Peyer's patch (tissue), 4 donors: ENCODE measurements at places on chromosomes 12 and 14. TPM values are rescaled to one million over a fixed set of nuclear protein-coding genes. Genes with fewer than 3 reads are reported as not detected.

Gene ZNF891
- total RNA-seq: 3.3 TPM

Gene LRFN5
- not detected for total RNA-seq

Gene WNT5B
- 9.1 TPM for total RNA-seq

Gene SERPINA9
- total RNA-seq: not detected

Gene PROX2
- not detected for total RNA-seq

Gene LHX5
- not detected for total RNA-seq

Gene RASSF9
- total RNA-seq: 0.83 TPM

Gene TBK1
- total RNA-seq: 38.0 TPM

GRCh38 chr12:1530592-1531152 lies 63.7 kb downstream of the FBXL14 start:
- H3K4me1 ChIP-seq: no peaks in the 10 kb centered on the region
- H3K27me3 ChIP-seq: no peaks in the 10 kb centered on the region
- H3K27ac ChIP-seq: no peak overlapping the region
- no peaks in the 10 kb centered on the region for H3K36me3 ChIP-seq
- H3K4me3 ChIP-seq: peak overlapping the region; percentile 63

DNA sequence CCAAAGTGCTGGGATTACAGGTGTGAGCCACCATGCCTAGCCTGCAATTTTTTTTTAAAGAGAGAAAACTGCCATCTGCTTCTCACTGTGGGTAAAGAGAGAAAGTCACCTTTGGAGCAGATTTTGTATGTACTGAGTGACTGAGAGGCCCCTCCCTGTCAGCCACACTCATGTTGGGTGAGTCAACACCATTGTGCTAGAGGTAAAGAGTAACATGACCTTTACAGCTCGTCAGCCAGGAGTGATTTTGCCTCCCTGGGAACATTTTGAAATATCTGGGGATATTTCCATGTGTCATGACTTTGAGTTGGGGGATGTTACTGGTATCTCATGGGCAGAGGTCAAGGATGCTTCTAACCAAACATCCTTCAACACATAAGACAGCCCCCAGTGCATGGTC lies 115.2 kb downstream of the KSR2 start:
- no peak overlapping the region for H3K27ac ChIP-seq
- DNase-seq: no peak
- H3K27me3 ChIP-seq: no peaks in the 10 kb centered on the region
- no peaks in the 10 kb centered on the region for H3K36me3 ChIP-seq
- H3K4me1 ChIP-seq: no peaks in the 10 kb centered on the region

DNA sequence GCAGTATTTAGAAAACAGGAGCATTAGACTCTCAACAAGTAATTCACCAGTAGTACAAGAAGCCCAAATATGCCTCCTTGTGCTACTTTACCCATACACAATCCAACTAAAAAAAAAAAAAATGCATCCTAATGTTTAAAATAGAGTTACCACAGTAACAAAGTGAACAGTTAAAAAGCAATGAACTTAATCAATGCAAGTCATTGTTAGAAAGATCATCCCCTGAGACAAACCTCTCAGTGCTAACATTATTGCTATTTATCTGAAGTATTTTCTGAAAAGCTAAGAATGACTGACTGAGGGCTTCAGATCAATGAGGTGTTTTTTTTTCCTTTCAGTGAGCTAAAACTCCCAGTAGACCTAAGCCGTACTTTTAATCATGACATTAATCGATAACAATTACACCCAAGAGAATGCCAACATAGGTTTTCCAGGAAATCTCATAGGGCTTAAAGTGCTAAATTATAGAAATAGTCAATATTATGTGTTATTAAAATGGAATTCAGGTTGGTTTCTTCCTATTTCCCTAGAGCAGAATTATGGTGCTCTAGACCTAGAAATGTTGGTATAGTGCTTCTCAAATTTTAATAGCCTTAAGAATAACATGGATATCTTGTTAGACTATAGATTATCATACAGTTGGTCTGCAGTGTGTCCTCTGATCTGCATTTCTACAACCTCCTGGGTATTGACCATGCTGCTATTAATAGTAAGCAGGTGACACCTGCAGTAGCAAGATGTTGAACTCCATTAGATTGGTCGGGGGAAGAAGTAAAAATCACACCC lies 123.0 kb downstream of the PRKD1 start:
- DNase-seq: no peak
- no peaks in the 10 kb centered on the region for H3K27me3 ChIP-seq
- H3K4me3 ChIP-seq: no peak overlapping the region

- H3K27ac ChIP-seq: peak overlapping the region; percentile 80
- H3K4me1 ChIP-seq: no peaks in the 10 kb centered on the region
- no peaks in the 10 kb centered on the region for H3K36me3 ChIP-seq
These were observed 29.3 kb downstream of the SLC7A8 start for GRCh38 chr14:23153851-23154796.

DNA sequence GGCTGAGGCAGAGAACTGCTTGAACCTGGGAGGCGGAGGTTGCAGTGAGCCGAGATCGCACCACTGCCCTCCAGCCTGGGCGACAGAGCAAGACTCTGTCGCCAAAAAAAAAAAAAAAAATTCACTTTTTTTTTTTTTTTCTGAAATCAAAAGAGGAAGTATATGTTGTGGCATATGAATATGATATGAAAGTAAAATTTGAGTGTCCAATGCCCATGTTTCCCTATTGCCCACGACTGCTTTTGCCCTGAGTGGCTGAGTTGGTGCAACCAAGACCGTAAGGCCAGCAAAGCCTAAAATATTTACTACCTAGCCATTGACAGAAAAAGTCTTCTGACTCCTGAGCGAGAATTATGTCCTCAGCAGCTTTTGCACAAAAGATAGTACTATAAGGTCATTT lies 101.7 kb upstream of the PARP11 start:
- peak overlapping the region; percentile 31 for H3K27ac ChIP-seq
- no peaks in the 10 kb centered on the region for H3K27me3 ChIP-seq
- DNase-seq: no peak

GRCh38 chr14:52871606-52872005 lies 79.2 kb downstream of the FERMT2 start:
- H3K27me3 ChIP-seq: no peaks in the 10 kb centered on the region
- peaks cover 22% of the 10 kb centered on the region for H3K36me3 ChIP-seq
- no peak overlapping the region for H3K4me3 ChIP-seq

GRCh38 chr12:10721651-10722501 lies 1.2 kb downstream of the YBX3 start:
- H3K27ac ChIP-seq: peak overlapping the region; percentile 89
- peak overlapping the region; percentile 90 for H3K4me3 ChIP-seq
- DNase-seq: peak; percentile 82
- no peaks in the 10 kb centered on the region for H3K36me3 ChIP-seq

- H3K27me3 ChIP-seq: no peaks in the 10 kb centered on the region
- no peak overlapping the region for H3K4me3 ChIP-seq
- H3K27ac ChIP-seq: no peak overlapping the region
- no peak for DNase-seq
These were observed 246.1 kb upstream of the CCDC196 start for GRCh38 chr14:66240105-66240504.

- H3K27ac ChIP-seq: peak overlapping the region; percentile 32
- H3K36me3 ChIP-seq: no peaks in the 10 kb centered on the region
- no peak for DNase-seq
- no peak overlapping the region for H3K4me3 ChIP-seq
- H3K4me1 ChIP-seq: no peaks in the 10 kb centered on the region
These were observed 26.4 kb downstream of the CMKLR1 start for GRCh38 chr12:108312693-108313189.

GRCh38 chr14:30771595-30771994 lies 102.8 kb upstream of the COCH start:
- H3K4me3 ChIP-seq: no peak overlapping the region
- no peaks in the 10 kb centered on the region for H3K27me3 ChIP-seq
- no peaks in the 10 kb centered on the region for H3K36me3 ChIP-seq
- no peak overlapping the region for H3K27ac ChIP-seq
- no peak for DNase-seq
- H3K4me1 ChIP-seq: no peaks in the 10 kb centered on the region

DNA sequence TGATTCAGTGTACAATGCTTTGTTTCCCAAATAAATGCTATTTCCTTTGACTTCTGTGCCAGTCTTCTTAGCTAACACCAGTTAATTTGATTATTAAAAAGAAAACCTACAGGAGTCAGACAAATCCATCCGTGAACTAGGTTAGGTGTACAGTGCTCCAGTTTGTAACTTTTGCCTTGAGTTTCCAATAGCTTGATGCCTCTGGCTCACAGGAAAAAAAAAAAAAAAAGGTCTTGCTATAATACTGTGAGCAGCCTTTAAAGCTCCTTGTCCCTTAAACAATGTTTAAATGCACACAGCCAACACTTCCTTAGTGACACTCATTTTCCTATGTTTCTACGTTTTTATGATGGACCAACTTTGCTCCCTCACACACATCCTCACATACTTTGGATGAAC lies 71.8 kb upstream of the TMX1 start:
- H3K4me1 ChIP-seq: no peaks in the 10 kb centered on the region
- H3K27ac ChIP-seq: no peak overlapping the region
- H3K27me3 ChIP-seq: no peaks in the 10 kb centered on the region
- no peaks in the 10 kb centered on the region for H3K36me3 ChIP-seq
- H3K4me3 ChIP-seq: no peak overlapping the region
- DNase-seq: no peak

- no peak for DNase-seq
- H3K27ac ChIP-seq: no peak overlapping the region
- H3K4me3 ChIP-seq: no peak overlapping the region
- H3K4me1 ChIP-seq: no peaks in the 10 kb centered on the region
- no peaks in the 10 kb centered on the region for H3K36me3 ChIP-seq
- H3K27me3 ChIP-seq: no peaks in the 10 kb centered on the region
These were observed 1490.8 kb upstream of the TMEM132C start for GRCh38 chr12:126776026-126776655.

- H3K27me3 ChIP-seq: no peaks in the 10 kb centered on the region
- H3K4me3 ChIP-seq: no peak overlapping the region
- peak overlapping the region; percentile 86 for H3K27ac ChIP-seq
- no peaks in the 10 kb centered on the region for H3K36me3 ChIP-seq
- peaks cover 59% of the 10 kb centered on the region for H3K4me1 ChIP-seq
These were observed 32.2 kb downstream of the SUSD6 start for GRCh38 chr14:69643430-69644200.

DNA sequence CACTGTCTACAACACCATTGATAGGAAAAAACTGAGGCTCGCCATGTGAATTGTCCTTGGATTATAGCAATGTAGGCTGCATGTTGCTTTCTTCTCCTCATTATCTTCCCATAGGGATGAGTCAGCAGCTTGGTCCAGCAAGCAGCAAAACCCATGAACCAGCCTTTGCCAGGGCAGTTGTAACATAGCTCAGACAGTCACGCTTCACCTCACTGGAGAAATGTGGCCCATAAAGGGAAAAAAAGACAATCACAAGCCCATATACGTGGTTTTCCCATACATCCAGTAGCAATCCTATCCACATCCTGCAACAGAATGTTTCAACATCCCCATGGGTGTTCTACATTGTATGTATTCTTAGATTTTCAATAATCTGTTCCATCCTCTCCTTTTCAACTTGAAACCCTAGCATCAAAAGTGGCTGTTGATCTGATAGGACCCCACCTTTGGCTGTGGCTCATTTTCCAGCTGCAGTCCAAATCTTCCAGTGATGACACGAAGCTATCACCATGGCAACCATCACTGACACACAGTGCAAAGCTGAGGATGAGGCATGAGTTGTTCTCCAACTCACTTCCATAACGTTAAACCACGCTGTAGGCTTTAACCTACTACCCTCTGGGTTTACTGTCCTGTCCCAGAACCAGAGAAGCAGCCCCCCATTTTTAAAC lies 34.0 kb downstream of the GRIN2B start:
- H3K4me3 ChIP-seq: no peak overlapping the region
- no peak overlapping the region for H3K27ac ChIP-seq
- H3K27me3 ChIP-seq: no peaks in the 10 kb centered on the region
- no peak for DNase-seq

DNA sequence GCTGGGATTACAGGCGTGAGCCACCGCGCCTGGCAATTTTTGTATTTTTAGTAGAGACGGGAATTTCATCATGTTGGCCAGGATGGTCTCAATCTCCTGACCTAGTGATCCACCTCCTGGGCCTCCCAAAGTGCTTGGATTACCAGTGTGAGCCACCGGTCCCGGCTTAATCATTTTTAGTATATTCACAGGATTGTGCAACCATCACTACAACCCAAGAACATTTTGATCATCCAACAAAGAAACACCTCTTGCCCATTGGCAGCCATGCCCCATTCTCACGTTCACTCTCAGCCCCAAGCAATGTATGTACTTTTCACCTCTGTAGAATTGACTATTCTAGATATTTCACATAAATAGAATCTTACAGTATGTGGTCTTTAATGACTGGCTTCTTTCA lies 19.9 kb downstream of the SP1 start:
- H3K36me3 ChIP-seq: no peaks in the 10 kb centered on the region
- no peak for DNase-seq
- H3K4me3 ChIP-seq: no peak overlapping the region
- H3K27me3 ChIP-seq: no peaks in the 10 kb centered on the region
- H3K4me1 ChIP-seq: no peaks in the 10 kb centered on the region

- DNase-seq: no peak
- peak overlapping the region; percentile 14 for H3K27ac ChIP-seq
- H3K4me1 ChIP-seq: no peaks in the 10 kb centered on the region
- H3K4me3 ChIP-seq: no peak overlapping the region
- H3K27me3 ChIP-seq: no peaks in the 10 kb centered on the region
- no peaks in the 10 kb centered on the region for H3K36me3 ChIP-seq
These were observed 7.0 kb downstream of the CCDC63 start for GRCh38 chr12:110853836-110854235.

GRCh38 chr12:76368230-76368629 lies 20.0 kb upstream of the BBS10 start:
- DNase-seq: no peak
- no peaks in the 10 kb centered on the region for H3K4me1 ChIP-seq
- H3K27ac ChIP-seq: no peak overlapping the region
- H3K27me3 ChIP-seq: no peaks in the 10 kb centered on the region
- no peak overlapping the region for H3K4me3 ChIP-seq

DNA sequence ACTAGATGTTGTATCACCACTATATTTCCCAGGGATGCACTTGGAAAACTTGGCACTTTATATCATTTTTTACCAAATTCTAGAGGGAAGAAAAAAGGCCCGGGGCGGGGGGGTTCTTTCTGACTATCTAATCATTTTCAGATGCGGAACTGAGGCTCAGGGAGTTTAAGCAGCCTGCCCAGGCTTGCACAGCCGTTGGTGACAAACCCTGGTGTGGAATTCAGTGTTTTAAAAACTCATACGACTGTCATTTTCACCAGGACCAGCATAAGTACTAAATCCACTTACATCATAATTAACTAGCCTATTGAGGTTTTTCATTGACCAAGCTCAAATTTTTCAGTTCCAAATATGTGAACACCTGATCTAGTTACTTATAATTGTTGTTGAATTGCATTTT lies 181.0 kb downstream of the IPO8 start:
- H3K4me1 ChIP-seq: no peaks in the 10 kb centered on the region
- H3K27ac ChIP-seq: no peak overlapping the region
- H3K4me3 ChIP-seq: no peak overlapping the region
- H3K36me3 ChIP-seq: no peaks in the 10 kb centered on the region
- no peaks in the 10 kb centered on the region for H3K27me3 ChIP-seq

DNA sequence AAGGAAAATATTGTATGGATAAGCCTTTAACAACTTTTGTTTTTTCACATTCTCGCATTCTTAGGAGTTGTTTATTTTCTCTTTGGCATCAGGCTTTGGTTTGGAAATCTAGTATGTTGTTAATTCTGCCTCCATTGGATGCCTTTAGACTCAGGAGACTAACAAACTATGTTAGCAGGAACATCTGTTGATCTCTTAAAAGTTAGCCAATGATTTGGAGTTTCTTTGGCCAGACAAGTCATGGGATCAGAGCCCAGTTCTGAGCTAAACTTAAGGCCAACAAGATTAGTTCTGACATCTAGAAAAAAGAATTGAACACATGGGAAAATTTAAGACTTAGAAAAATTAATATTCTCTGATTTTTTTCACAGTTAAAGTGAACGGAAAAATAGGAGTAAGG lies 35.3 kb upstream of the STRAP start:
- no peak for DNase-seq
- H3K36me3 ChIP-seq: no peaks in the 10 kb centered on the region
- no peaks in the 10 kb centered on the region for H3K4me1 ChIP-seq
